Activated CD8-positive, alpha-beta memory T cell treated with anti-CD3 and anti-CD28 coated beads for 4 hours (primary cell): ENCODE measurements at places on chromosomes 16 and 17.

GRCh38 chr16:21634216-21634615, 18.2 kb downstream of the IGSF6 start:
- no peak for DNase-seq

DNA sequence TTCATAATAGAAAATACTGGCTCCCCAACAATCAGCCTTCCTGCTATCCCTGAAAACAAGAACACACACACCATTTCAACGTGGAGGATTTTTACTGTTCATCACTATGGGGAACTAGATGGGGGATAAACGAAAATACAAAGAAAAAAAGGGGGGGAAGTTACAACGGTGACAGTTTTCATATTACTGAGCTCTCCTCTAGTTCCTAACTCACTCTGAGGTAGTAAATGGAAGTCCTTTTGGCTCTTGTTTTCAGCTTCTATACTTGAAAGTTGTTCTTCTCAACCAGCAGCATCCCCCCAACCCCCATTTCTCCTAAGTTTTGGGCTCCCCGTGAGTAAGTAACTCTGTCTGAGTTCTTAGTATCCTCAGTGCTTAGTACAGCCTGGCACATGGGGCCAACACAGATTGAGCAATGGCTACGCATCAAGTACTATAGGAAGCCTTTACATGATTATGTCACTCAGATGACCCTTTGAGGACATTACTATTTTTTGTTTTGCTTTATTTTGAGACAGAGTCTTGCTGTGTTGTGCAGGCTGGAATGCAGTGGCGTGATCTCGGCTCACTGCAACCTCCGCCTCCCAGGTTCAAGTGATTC, 4.2 kb upstream of the CORO7 start:
- no peak for DNase-seq

- no peak for DNase-seq
Observed at GRCh38 chr17:17514361-17514992, 18.3 kb upstream of the RASD1 start.

DNA sequence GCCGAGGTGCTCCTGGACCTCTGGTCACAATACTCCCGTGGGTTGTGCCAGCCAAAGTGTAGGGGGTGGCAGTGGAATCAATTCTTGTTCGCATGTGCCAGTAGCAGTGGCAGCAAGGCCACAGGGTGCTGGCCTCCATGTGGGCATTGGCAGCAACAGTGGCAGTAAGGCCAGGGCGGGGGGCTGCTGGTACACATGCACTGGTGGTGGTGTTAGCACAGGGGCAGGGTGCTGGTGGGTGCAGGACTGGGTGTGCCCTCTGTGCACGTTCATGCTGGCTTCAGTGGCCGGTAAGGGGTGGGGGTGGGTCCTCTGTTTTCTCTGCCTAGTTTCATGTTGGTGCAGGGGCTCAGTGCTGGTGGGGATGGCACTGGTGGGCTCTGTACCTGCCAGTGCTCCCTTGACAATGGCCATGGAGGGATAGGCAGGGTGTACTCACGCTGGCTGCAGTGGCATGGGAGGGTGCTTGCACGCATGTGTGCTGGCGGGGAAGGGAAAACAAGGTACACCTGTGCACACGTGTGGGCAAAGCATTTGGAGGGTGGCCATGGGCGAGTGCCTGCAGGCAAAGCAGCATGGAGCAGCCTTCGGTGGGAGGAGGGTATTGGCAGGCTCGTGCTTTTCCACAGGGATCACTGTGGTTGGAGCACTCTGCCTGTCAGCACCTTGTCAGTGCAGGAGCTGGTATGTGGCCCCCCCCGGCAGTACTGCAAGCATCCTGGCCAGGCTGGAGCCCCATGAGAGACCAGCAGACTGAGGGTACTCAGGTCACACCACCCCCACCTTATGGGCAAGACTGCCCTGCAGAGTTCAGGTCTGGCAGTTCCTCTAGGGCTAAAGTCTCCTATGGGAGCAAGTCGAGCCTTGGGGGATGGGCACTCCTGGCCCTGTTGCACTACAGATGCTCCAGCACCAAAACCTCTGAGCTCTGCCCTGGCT, 35.8 kb downstream of the NF1 start:
- DNase-seq: no peak

DNA sequence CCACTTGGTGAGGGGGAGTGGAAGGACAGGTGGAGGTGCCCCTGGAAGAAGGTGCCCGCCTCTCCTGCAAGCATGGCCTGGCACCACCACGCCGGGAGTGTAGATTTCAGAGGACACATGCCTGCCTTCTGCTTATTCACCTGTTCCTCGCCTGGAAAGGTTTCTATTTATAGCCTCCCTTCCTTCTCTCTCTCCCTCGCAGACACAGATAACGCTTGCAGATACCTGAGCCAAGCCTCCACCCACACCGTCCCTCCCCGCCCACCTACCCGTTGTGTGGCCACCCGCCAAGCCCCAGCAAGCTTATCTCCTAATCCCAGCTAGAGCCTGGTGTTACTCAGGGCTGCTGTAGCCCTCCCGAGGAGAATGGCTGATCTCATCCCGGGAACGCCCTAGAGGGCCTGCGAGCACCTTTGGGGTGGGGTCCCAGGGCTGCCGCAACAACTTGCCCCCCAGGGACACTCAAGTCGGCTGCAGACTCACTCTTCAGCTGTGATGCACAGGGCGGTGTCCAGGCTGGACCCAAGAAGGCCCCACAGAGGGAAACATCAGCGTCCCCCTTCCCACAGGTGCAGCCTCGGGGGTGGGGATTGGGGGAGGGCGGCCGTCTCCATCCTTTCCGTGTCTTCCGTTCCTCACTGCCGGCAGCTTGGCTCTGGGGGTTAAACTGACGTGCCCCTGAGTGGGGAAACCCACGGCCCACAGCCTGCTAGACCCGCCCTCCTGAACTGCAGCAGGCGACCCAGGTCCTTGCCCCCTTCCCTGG, 1.9 kb upstream of the SNAI3 start:
- no peak for DNase-seq

DNA sequence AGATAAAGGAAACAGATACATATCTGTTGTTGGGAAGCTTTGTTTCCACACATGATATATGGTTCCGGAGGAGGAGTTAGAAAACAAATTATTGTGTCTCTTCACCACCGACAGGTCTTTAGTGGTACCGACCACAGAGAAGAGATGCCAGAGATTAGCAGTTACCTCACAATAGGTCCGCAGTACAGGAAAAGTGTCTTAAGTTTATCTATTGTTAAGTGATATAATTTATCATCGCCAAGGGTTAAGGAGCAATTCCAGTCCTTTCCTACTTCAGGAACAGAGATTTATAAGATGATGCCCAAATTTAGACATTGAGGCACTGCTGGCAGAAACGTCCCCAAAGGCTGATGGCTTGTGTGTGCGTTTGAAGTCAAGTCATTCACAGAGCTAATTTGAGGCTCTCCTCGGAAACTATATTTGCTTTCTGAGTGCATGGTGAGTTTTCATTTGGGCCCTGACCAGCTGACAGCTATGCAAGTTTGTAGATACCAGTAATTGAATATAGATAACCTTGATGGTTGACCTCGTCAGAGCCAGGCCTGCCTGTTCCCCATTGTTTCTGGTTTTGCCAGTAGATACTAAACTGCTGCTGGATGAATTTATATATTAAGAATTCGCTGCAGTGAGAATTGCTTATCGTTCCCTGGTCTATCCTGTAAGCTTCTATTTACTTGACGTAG, 196.4 kb upstream of the IRX3 start:
- no peak for DNase-seq

- no peak for DNase-seq
Observed at GRCh38 chr16:12092544-12092921, 116.0 kb downstream of the SNX29 start.

DNA sequence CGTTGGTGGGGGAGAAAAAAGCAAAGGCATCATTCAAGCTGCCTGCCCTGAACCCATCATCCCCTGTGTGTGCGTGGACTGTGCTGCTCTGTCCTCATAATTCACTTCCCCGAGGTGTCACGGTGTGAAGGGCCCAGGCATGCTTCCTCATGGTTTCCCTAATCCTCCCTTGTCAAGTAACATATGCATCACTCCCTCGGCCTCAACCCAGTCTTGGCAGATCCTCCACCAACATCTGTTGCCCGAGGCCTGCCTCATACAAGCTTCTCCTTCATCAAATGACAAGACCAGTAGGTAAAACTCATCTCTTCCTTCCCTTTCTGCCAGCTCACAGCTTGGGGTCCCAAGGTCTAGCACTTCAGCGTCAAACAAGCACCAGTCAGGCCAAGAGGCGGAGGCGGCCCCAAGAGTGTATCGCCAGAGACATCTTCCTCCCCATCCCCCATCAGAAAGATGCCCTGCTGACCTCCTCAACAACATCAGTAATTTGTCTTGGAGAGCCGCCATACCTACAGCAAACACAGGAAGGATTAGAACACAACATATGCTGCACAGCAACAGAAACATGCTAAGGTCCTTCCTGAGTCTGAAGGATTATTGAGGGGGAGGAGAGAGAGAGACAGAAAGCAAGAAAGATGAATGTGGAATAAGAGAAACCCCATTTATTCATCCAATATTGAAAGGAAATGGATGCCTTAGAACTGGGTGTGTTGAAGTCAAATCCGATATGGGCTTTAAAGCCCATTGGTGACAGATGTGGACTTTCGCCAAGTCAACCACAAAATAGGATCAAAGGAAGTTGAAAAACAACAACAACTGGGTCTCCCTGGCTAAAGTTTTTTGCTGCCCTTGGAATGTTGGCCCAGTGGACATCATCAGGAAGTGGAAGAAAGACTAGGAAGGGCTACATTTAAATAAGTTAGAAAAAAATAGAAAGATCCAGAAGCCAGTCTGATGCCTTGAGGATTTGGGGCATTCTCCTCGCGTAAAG, 38.4 kb downstream of the SOX9 start:
- no peak for DNase-seq

DNA sequence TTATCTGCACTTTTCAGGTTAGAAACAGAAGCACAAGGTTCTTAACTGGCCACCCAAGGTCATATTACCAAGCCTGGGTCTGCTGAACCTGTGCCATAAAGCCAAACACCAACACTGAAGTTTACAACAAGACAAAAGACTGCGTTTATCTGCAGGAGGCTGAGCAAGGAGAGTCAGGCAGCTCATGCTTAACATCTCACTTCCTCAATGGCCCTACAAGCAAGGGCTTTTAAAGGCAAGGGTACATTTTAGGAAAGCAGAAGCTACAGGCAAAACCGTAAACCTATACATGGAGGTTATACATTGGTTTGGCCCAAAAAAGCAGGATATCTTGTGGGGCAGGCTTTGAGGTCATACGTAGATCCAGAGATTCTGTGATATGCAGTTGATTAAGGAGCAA, 91.2 kb downstream of the GNAO1 start:
- DNase-seq: no peak

- DNase-seq: no peak
Observed at GRCh38 chr17:73551759-73552158, 92.5 kb downstream of the SDK2 start.

DNA sequence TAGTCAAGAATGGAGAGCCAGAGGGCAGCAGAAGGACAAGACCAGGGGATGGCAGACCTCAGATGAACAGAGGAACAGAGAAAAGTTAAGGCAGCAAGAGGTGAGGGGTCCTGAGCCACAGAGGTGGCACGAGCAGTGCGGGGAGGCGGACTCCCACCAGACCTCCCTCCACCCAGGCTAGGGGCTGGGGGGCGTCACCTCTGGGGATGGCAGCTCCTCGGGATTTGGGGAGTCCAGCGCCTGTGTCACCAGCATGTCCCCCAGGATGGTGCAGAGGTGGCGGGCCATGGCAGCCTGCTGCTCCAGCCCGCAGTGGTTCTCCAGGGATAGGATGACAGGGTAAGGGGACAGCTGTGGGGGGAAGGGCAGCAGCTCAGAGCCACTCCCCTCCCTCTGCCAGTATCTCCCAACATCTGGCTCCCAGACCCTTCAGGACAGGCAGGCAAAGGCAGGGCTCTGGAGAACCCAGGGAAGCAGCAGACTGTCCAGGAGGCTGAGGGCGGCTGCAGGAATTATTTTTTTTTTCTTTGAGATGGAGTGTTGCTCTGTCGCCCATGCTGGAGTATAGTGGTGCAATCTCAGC, 15.8 kb downstream of the PLCD3 start:
- DNase-seq: no peak

GRCh38 chr16:59173408-59173831, 439.3 kb upstream of the GOT2 start:
- DNase-seq: no peak

GRCh38 chr17:78107457-78107856, 21.1 kb downstream of the TMC6 start:
- no peak for DNase-seq

DNA sequence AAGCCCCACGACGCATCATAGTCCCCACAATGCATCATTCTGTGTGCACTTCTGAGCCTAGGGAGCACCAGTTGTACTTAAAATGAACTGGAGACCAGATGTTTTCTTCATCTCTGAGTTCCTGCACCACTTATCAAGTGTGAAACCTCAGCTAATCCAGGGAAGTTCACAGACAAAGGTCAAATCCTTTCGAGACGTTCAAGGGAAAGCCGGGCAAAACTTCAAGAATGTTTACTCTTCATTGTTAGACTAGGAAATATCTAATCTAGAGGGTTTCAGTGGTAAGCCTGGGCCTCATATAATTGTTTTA, 4.6 kb upstream of the PMP22 start:
- no peak for DNase-seq

- no peak for DNase-seq
Observed at GRCh38 chr17:74011966-74012365, 191.5 kb upstream of the RPL38 start.

GRCh38 chr17:73934696-73935095, 268.8 kb upstream of the RPL38 start:
- DNase-seq: no peak

DNA sequence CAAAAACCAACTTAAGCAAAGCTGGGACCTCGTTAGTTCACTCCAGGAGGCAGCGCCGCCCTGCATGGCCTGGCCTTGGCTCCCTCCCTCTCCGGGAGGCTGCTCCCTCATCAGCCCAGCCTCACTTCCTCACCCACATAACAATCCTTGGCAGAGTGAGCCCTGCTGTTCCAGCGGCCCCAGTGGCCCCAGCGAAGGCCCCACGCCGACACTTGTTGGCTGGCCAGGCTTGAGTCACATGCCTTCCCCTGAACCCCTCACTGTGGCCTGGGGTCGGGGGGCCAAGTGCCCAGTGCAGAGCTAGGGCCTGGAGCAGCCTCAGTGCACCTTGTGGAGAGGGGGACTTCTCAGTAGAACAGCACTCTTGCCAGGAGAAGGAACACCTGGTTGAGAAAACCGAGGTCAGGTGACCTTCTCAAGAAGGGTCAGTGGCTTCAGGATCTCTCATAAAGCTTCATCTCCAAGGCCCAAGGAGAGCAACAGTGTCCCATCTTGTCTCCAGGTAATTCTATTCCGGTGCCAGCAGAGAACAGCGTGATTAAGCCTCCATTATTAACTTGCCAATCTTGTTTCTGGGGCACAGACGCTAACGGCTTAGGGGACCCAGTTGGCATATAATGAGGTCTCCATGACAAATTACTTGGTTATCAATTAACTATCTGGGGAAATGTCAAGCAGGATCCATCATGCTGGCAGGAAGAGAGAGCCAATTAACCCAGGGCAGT, 26.8 kb downstream of the ENDOV start:
- DNase-seq: no peak

GRCh38 chr16:14606102-14606501, 24.0 kb downstream of the PARN start:
- DNase-seq: no peak

GRCh38 chr16:62715701-62716100, 679.5 kb upstream of the CDH8 start:
- DNase-seq: no peak

- DNase-seq: no peak
Observed at GRCh38 chr16:1992704-1993317, 3.0 kb downstream of the SYNGR3 start.
